ENCODE measurements at places on chromosomes 12 and 14.

- DNase-seq, result no peak
Measured at GRCh38 chr12:75692876-75693275, 181.5 kb upstream of the KRR1 start.

GRCh38 chr12:9872742-9873141 lies 3.6 kb upstream of the CLEC2B start:
- no peak for DNase-seq

DNA sequence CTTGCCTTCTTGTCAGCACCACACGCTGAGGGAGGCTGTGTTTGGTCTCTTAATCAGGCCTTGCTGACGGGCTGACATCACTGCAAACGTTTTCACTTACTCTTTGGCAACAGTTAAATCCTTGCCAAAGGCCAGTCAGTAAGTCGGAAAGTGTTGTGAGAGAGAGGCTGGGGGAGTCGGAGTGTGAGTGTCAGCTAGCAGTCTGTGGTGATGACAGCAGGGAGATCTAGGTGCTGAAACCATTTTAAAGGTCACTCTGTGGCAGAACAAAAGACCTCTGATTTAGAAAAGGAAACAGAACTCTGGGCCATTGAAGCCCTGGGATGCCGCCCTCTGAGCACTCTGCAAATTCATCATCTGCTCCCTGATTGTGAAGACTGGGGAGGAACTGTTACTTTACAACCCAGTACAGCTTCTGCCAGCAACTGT lies 143.5 kb downstream of the PAX9 start:
- no peak for DNase-seq

DNA sequence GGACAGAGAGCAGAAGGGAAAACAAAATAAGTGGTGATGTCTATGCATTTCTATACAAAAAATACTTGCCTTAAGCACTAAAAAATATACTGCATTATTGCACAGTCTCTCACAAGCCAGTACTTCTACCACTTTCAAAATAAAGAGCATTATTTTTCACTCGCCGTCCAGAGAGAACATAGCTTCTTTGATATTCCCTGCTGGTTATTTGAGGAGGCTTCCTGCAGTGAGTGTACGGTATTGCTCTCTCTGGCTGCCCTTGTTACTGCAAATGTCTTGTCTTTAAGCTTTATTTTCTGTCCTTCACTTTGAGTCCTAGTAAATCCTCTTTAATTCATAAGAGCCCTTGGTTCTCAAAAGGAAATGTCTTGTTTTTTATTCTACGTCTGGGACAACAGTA lies 81.1 kb downstream of the EML1 start:
- DNase-seq, result no peak

Measured in AG04449 (cell line).